Activated CD8-positive, alpha-beta memory T cell treated with anti-CD3 and anti-CD28 coated beads, Interleukin-2, amount 10 ng/mL, durations not matched to agents 7 days and 5 days (primary cell): ENCODE measurements at places on chromosomes 4 and X.

DNA sequence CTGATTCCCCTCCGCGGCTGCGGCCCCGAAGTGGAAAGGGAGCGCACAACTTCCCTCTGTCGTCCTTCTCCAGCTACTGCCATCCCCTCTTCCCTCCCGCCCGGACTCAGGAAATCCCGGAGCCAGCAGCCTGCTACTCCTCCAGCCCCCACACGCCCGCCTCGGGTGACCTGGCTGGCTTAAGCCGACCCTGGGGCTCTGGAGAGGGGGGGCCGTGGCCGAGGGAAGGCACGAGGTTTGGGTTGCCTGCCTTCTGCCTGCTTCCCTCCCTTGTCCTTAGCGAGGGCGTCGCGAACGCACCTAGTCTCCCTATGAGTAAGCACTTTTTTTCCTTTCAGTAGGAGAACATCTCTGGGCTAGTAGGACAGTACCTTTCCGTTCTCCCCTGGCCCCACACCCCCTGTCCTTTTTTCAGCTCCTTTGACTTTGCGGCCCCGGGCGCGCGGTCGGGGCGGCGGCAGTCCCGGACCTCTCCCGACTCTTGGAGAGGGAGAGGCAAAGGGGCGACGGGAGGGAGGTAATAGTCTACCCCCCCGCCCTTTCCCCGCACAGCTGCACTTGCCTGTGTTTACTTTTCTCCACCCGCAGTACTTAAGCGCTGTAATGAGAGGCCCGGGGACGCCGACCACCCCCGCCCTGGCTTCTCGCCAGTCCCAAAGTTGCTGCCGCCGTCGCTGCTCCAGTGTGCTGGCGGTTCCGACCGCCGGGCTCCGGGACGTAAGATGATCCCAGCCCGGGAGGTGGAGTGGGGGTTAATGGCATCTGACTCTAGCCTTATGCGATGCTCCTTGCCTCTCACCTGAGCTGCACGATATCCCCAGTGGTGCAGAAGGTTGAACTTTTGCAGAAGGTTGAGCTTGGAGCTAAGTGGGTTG lies 868 bp downstream of the PLS3 start:
- no peak for DNase-seq

GRCh38 chrX:25015486-25016360 lies at the start of gene ARX:
Gene ARX (minus strand): TSS chrX:25015965. CDS start chrX:25015737, 228 bp downstream.
- DNase-seq = no peak

GRCh38 chr4:5142726-5143125 lies 91.4 kb downstream of the STK32B start:
- DNase-seq = no peak

- DNase-seq = peak; percentile 61
These were observed at the start of gene MID2 for GRCh38 chrX:107825698-107826237. Gene MID2 (plus strand): TSS chrX:107825866. CDS start chrX:107826427, 561 bp downstream.

- no peak for DNase-seq
These were observed 18.3 kb upstream of the EIF1AX start for GRCh38 chrX:20159797-20160385.
